ENCODE measurements at places on chromosomes 12 and 14.

DNA sequence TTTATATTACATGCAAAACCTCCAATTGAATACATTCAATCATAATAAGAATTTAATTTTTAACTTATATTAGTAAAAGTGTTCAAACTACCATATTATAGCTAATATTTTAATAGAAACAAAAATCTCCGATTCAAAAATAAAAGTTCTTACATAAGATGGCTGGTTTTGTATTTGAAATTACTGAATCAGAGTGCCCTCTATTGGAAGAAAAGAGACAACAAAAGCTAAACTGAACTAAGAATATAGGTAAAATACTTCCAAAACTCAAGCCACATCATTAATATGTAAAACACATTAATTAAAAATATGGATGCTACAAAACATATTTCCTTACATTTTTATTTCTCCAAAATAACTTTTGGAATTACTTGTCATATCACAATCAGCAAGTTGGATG is 120.3 kb downstream of the GARIN6 start:
- no peak for DNase-seq

- no peak for DNase-seq
Observed at GRCh38 chr12:110234331-110234751, 46.7 kb upstream of the ATP2A2 start.

- no peak for DNase-seq
Observed at GRCh38 chr12:128313931-128314330, 47.0 kb downstream of the TMEM132C start.

GRCh38 chr12:22766911-22767420 is 142.0 kb downstream of the ETNK1 start:
- no peak for DNase-seq

GRCh38 chr12:115632308-115632707 is 645.2 kb downstream of the MED13L start:
- no peak for DNase-seq

GRCh38 chr14:23372509-23372908 is at the start of gene IL25:
Gene IL25 (plus strand): TSS chr14:23372809.
- DNase-seq, result no peak

DNA sequence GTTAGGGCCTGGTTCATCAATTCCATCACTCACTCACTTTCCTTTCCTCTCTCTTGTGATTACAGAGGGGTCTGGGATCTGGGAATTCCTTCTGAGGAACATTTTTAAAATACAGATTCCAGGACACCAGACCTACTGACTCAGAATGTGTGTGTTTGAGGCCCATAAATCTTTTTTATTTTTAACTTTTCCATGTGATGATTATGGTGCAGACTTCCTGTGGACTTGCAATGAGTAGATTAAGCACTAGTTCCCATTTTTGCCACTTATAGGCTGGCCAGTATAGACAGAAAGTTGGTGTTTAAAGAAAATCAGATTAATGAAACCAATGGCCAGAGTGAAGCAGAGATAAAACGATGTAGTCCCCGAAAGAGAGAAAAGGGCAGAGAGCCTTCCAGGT is 28.1 kb downstream of the SLC41A2 start:
- no peak for DNase-seq

DNA sequence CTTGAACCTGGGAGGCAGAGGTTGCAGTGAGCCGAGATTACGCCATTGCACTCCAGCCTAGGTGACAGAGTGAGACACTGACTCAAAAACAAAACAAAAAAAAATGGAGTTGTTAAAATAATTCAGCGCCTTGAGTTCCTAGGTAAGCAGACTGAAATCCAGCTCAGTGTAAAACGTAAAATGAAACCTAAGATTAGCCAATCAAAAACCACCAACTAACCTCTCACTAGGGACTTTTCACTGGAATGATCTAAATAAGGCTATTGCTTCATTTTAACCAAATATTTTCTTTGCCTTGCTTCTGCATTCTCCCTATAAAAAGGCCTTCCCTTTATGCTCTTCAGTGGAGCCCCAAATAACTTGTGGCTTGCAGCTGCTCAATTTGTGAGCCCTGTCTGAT is 91.6 kb upstream of the HIF1A start:
- DNase-seq, result no peak

- DNase-seq, result no peak
Observed at GRCh38 chr12:12903642-12904609, 12.6 kb downstream of the GPRC5A start.

GRCh38 chr14:101370593-101371569 is 190.4 kb upstream of the DIO3 start:
- DNase-seq, result no peak

- DNase-seq, result no peak
Observed at GRCh38 chr12:10242539-10242938, 29.9 kb downstream of the GABARAPL1 start.

DNA sequence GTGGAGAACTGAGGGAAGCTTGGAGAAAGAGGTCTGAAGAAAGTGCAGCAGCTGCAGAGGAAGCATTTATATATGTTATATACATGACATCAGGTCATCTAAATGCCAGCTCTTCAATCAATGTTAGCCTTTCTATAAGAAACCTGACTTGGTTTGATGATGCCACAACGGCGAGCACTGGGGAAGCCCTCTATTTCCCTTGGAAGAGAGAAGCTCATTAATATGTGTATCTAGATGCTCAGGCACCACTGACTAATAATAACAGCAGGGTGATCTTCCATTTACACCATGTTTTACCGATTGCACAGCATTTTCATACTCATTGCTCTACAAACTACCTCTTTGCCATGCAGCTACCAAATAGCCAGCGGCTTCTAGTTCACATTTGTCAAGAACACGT is 811 bp downstream of the ACYP1 start:
- DNase-seq, result no peak

DNA sequence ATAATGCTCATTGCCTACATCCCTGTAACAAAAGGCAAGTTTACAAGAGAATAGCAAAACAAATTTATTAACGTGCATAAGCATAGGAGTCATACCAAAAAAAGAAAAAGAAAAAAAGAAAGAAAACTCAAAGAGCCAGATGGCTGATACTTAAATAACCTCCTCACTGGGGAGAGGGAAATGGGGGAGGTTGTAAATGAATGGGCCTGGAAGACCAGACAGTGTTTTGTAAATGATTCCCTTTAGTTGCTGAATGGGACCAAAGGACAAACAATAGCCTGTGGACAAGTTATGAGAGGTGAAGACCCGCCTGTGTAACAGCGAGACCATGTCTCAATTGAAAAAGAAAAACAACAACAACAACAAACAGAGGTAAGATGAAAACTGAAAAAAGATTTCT is 35.3 kb downstream of the CAPS2 start:
- no peak for DNase-seq

DNA sequence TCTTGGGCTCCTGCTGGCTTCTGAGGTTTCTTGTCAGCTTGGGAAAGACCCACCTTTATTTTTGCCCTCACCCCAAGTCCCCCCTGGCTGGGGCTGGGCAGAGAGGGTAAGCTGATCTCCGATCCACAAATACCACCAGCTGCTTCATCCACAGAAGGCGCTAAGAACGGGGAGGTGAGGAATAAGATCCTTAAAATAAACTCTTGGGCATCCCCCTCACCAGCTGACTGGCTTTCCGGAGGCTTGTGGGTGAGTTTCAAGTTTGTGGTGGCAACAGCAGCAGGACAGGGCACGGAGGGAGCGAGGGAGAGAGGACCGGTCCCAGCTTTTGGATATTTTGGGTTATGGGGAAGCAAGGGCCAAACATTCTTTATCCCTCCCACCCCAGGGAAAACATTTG is 20.8 kb upstream of the HSPB8 start:
- no peak for DNase-seq

DNA sequence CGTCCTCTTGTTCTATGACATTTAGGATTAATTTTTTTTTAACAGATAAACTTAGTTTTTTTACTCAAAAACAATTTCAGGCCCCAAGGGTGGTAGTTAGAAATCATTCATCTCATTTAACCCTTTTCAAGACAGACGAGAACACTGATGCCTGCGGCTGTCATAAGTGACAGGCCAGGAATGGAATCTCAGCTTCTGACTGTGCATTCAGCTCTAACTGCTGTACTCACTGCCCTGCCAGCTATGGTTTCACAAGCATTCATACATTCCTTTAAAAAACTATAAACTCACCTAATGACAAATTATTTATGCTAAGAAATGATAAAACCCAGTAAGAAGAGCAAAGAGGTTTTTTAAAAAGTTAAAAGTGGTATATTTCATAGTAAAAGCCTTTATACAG is 8.8 kb downstream of the DENND5B start:
- DNase-seq, result no peak

DNA sequence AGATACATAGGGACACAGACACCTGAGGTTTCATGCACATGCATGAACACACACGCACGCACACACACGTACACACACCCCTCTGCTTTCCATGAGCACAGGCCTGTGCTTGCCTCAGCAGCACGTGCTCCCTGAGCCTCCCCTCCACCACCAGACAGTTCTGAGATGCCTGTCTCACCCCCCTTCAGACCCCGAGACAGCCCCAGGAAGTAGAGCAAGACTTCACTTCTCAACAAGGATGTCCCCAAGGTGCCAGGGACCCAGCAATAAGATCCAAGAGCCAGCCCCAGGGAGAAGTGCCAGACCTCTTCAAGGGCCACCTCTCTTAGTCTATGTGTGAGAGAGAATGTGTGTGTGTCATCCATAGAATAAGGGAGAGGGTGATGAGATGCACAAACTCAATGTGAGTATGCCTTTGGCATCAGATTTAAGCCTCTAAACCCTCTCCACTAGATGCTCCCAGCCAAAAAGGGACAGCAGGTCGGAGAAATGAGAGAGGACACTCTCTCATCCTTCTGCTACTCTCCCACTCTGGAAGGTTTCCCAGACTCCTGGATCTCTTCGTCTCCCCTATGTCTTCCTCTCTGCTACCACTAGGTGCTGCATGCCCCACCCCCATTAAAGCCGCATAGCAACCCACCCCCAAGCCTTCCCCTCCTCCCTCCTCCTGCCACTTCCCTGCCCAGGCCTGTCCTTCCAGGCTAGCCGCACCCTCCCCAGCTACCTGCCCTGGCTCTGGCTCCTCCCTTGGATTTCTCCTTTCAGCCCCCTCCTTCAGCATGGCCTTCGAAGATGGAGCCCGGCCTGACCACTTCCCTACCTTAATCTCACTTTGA is 7.7 kb downstream of the RARG start:
- DNase-seq, result no peak

- DNase-seq, result no peak
Observed at GRCh38 chr14:24037658-24038037, 14.2 kb upstream of the CARMIL3 start.

DNA sequence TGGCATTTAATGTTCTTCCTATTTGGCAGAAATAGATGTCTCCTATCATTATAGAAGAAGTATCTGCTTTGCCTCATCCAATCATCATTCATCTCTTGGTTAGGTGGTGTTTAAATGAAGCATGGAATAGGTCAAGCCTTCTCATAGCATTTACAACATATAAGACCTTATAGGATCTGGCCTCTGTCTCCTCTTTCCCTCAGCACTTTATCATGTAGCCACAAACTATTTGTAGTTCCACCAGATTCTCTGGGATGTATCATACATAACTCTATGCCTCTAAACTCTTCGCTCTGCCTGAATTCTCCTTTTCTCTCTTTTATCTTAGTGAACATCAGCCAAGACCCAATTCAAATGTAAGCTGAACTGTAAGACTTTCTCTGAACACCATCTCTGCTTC is 20.7 kb downstream of the NAA25 start:
- no peak for DNase-seq

GRCh38 chr12:130087222-130087621 is 75.0 kb upstream of the FZD10 start:
- no peak for DNase-seq
